Psoas muscle (tissue), 8 donors: ENCODE measurements at places on chromosomes 3 and 15.

DNA sequence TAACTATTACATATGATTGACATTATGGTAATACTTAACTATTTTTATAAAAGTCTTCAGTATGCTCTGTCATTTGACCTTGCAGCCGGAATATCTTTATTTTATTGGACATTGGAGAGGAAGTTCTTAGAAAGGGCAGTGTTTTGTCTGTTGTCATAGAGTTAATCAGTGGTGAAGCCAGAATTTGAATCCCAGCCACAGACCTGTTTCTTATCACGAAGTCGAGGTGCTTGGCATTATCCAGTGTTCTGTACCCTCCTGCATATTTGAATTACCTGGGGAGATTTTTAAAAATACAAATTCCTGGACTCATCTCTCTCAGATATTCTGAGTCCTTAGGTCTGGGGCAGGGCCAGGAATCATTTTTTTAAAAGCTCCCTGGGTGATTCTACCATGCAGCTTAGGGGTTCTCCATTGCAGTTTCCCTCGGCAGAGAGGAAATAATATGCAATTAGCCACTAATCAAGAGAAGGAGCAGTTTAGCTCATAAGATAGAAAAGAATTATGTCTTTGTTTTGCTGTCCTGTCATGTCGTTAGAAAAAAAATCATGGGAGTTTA, 195.6 kb upstream of the CFAP20DC start:
- no peak for DNase-seq

GRCh38 chr3:125271127-125271526, 58.6 kb upstream of the SLC12A8 start:
- DNase-seq: no peak

GRCh38 chr3:57699591-57699990, 6.7 kb upstream of the DENND6A start:
- DNase-seq: no peak

DNA sequence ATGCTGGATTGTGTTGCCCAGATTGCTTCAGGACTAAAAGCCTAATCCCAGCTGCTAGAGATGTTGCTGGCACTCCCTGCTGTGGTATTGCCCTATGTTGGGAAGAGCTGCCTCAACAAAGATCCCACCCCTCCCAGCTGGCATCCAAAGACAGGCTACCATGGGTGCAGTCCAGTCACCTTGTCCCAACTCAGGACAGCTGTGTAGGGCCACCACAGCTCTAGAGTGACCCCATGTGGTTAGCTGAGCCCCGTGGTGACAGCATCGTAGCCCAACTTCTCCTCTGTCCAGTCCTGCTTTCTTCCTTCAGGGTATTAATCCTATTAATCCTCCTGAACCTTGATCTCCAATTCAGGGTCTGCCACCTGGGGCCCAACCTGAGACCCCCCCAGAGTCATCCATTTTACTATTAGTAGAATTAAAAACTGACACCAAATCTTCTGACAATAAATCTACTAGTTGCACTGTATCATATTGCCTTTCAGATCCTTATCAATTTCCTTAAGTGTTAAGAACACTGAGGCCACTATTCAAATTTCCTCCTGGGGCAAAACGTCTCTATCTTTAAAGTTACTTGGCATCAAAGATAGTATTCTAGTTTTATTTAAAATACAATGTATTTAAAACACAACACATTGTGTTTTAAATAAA, 83.5 kb downstream of the AQP9 start:
- DNase-seq: no peak

DNA sequence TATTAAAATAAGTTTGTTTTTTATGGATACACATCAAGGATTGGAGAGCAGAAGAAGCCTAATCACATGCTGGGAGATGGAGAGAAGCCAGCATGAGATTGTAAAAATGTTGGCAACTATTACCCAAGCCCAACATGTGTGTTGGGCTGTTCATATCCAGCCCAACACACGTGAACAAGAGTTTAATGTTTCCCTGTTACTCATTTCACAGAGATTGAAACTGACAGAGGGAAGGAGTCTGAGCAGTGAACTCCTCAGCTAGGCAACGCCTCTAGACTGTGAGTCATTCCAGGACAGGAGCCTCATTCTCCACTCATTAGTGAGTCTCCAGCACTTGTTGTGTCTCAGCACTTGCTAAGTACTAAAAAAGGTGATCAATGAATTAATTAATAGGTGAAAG, 43.2 kb upstream of the CMSS1 start:
- DNase-seq: no peak

DNA sequence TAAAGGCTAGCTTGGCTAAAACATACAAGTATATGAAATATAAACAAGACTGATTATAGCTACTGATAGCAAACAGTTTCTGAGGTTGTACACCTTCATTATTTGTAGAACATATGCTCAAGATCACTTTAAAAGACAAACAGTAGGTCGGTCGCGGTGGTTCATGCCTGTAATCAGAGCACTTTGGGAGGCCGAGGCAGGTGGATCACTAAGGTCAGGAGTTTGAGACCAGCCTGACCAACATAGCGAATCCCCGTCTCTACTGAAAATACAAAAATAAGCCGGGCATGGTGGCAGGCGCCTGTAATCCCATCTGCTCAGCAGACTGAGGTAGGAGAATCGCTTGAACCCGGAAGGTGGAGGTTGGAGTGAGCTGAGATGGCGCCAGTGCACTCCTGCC, 80.3 kb downstream of the SMARCC1 start:
- no peak for DNase-seq

GRCh38 chr3:115098354-115099073, 48.6 kb downstream of the ZBTB20 start:
- DNase-seq: no peak
